ENCODE measurements at places on chromosomes 16 and 17.

GRCh38 chr16:56841233-56841632, 23.8 kb upstream of the SLC12A3 start:
- no peak for DNase-seq

GRCh38 chr16:48317614-48318315, 67.4 kb downstream of the SIAH1 start:
- DNase-seq, result no peak

- DNase-seq, result no peak
Measured at GRCh38 chr17:43864161-43864984, 17.4 kb downstream of the CD300LG start.

DNA sequence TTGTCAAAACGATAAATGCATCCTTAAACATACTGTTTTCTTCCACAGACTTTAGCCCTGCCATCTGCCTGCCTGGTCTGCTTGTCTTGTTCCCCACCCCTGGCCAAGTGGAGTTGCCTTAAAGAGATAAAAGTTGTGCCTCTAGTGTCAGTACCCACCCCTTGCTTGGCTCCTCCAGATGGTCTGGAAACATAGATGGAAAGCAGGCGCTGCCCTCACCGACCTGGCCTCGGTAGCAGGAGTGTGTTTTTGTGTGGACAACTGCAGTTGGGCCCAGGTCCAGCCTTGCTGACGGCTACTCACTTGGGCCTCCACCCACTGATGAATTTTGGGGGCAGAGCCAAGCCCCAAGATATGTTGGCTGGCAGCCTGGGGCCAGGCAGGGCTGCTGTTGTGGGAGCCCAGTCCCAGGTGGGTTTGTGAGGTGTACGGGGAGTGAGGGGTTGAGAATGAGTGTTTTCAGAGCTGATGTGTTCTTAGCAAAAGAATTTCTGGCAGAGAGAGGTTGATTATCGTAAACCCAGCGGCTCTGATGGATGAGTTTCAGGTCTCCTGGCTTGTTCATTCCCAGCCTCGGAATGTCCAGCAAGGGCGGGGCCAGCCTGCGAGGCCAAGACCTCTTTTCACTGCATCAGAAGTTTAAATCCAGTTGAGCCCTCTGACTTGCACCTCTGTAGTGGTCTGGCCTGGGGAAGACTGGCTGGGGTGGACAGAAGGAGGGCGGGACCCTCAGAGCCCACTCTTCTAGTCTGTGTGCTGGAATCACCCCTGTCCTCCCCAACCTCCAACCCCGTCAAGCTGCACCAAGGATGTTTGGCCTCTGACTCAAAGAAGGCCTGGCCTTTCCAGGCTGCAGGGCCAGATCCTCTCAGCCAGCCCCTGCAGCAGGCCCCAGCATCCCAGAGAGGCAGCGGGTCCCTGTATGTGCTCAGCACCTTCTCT, 179.7 kb downstream of the RAB11FIP4 start:
- DNase-seq, result no peak

DNA sequence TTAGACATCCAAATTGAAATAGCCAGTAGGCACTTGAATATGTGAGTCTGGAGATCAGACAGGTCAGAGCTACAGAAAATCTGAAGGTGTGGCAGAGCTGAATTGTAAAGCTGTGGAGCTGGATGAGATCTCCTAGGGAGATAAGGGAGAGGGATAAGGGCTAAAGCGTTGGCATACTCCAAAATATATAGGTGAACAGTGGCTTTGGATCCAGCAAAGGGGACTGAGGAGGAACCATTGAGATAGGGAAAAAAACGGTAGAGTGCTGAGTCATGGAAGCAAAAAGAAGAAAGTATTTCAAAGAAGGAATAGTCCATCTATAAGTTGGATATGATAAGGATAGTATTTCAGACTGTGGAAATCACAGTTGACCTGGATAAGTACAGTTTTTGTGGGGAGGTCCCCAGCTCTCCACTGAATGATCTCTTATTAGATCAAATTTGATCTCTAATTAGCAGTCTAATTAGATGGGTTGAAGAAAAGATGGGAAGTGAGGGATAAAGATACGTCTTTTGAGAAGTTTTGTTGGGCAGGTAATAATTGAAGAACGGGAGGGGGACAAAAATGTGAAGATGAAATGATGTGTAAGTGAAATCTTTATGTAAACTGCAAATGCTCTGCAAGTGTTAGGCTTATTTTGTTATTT, 587 bp upstream of the DBF4B start:
- DNase-seq, result no peak

- no peak for DNase-seq
Measured at GRCh38 chr16:77157346-77158058, 33.5 kb upstream of the MON1B start.

Measured in GM20000 (cell line).